Left ventricle myocardium superior (tissue), 1 donor: ENCODE measurements at places on chromosomes 6 and 20. TPM values are rescaled to one million over a fixed set of nuclear protein-coding genes. Genes with fewer than 3 reads are reported as not detected.
A peak's percentile ranks its signal among the peaks of the same experiment; 100 is the strongest.

GRCh38 chr6:35948725-35949124 lies 27.8 kb upstream of the SRPK1 start:
- no peak for DNase-seq

GRCh38 chr6:33410711-33411631 lies at the start of gene PHF1:
Gene PHF1, plus strand, starts transcription at chr6:33411014. Its CDS starts 1,250 bp downstream, at chr6:33412264.
- no peak for DNase-seq

- DNase-seq = peak; percentile 53
These were observed 48.1 kb upstream of the SLC17A4 start for GRCh38 chr6:25706314-25707014.

DNA sequence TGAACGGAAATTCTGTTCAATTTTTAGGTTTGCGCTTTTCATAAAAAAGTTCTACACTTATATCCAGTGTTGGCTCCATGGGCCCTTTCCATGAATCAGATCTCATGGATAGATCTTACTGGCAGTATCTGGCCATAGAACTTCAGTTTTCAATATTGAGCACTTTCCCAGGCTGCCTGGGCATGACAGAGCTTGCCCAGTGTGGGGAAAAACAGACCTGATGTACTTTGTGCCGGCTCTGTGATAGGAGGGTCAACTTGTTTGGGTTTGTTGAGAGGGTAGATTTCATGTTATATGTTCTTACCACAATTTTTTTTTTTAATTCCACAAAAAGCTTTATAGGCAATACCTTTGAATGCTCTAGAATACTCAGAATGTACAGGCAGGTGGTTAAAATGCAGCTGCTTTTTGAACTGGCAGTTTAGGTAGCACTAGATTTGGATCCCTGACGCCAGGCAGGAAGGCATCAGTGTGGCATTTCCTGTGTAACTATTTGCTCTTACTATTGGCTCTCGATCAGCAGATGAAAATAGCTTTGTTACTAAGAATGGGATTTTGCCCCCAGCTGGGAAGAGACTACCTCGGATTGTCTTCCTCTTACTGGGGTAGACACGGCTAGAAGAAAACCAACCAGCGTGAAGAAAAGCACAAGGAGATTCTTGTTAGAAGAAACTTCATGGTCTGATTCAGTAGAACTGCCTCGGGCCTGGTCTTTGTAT lies 404.9 kb upstream of the SOX4 start:
- DNase-seq = no peak

DNA sequence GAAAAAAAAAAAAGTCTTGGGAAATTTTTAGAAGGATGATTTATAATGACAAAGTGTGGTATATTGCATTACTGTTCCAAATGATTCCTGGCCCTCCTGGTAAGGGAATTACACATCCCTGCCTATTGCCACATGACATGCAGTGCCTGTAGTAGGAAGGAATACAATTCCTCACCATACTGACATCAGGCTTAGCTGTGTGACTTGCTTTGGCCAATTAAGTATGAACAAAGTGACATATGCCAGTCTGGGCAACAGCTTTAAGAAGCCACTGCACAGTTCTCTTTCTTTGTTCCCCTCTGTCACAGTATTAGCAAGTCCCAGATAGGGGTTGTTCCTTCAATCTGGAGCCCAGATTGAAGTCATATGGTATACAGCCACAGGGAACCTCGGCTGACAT lies 100.5 kb downstream of the KIF13A start:
- DNase-seq = no peak

DNA sequence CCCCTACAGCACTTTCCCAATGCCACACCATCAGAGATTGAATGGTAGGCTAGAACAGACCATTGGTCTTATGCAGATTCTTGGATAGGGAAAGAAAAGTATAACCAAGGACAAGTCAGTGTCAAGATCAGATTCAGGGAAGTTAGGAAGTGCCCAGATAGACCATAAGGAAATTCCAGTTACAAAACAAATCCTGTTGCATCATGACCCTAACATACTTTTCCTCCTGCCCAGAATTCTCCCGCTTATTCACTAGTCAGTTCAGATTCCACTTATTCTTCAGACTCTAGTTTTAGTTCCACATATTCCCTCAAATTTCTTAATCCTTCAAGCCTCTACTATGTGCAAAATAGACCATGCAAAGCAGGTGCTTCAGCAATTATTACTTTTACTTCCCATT lies 20.7 kb downstream of the METTL24 start:
- no peak for DNase-seq

GPR63 gene
- total RNA-seq = 0.79 TPM

PRDM1 gene
- total RNA-seq = 1.7 TPM
